GM23338 (cell line): ENCODE measurements at places on chromosomes 1 and 21. TPM values are rescaled to one million over a fixed set of nuclear protein-coding genes. Genes with fewer than 3 reads are reported as not detected.

The S100A8 gene
- polyA plus RNA-seq = not detected in 2 replicates

The SPRR2A gene
- 0.43 TPM in 1 of 2 replicates, not detected in the other for polyA plus RNA-seq

The GJA8 gene
- polyA plus RNA-seq = not detected in 2 replicates

The AGMAT gene
- 1.8 and 2.3 TPM in 2 replicates for polyA plus RNA-seq

The GJB5 gene
- polyA plus RNA-seq = 0.64 TPM in 1 of 2 replicates, not detected in the other

The ATP5PO gene
- 437 and 522 TPM in 2 replicates for polyA plus RNA-seq

The IGSF21 gene
- polyA plus RNA-seq = 14.5 and 15.7 TPM in 2 replicates

The OR10Z1 gene
- not detected in 2 replicates for polyA plus RNA-seq

The TRIM58 gene
- polyA plus RNA-seq = 1.6 and 2.4 TPM in 2 replicates

The TMEM269 gene
- polyA plus RNA-seq = 0.28 and 0.31 TPM in 2 replicates

The HFM1 gene
- polyA plus RNA-seq = 1.5 and 2.3 TPM in 2 replicates

The CRYAA gene
- not detected in 2 replicates for polyA plus RNA-seq

The C8B gene
- not detected in 2 replicates for polyA plus RNA-seq

The MRPS15 gene
- 311 and 312 TPM in 2 replicates for polyA plus RNA-seq

The AUNIP gene
- polyA plus RNA-seq = 21.2 and 21.9 TPM in 2 replicates

The LDLRAD1 gene
- not detected in 2 replicates for polyA plus RNA-seq

The MTARC1 gene
- polyA plus RNA-seq = 33.2 and 34.6 TPM in 2 replicates

The KRTAP21-2 gene
- polyA plus RNA-seq = not detected in 2 replicates

The C1orf94 gene
- polyA plus RNA-seq = 4.3 and 4.9 TPM in 2 replicates
